ENCODE measurements at places on chromosomes 12 and 14.

DNA sequence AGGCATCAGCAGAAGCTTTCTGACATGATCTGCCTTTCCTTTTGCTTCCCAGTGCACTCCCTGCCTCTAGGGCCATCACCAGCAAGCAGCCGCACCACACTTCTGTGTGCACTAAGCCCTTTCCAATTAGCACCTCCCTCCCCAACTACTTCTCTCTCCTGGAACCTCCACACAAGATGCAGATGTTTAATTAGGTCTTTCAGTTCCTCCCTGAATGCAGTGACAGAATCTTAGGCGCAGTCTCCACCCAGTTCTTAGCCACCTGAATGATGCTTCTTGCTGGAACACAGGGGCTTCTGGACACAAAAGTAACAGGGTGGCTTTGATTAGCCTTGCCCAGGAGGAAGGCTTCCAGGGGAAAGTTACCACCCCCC is 32.9 kb downstream of the NIN start:
- no peak for DNase-seq

DNA sequence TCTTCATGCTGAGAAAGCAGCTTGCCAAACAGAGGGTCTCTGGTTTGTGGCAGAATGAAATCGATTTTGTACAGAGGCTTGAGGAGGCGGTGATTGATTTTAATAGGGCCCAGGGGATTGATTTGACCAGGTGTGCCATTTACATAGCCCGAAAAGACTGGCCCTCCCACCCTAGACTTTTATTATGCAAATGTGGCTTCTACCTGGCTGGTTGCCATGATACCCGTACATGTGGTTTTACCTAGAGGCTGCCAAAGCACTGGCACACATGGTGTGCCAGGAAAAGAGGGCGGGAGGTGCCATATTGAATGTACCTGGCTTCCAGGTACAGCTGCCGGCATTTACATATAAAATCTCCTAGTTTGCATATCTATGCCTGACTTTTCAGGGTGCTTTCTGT is 18.0 kb upstream of the GUCY2C start:
- no peak for DNase-seq

DNA sequence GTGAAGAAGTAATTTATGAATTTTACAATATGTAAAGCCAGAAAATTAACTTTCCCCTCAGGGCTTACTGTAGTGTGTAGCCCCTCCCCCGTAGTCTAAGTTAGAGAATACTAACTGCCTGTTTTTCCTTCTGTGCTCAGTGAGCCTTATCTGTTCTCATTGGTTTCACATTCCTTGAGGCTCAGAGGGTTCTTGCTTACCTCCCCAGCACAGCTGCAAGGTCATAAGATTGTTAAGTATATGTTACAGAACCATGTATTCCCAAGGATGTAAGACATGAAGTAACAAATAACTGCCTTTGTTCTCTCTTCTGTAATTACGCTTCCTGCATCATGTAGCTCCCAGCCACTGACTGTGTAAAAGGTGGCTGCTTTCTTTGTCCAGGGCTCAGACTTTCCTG is 1351.1 kb downstream of the TMEM121 start:
- no peak for DNase-seq

DNA sequence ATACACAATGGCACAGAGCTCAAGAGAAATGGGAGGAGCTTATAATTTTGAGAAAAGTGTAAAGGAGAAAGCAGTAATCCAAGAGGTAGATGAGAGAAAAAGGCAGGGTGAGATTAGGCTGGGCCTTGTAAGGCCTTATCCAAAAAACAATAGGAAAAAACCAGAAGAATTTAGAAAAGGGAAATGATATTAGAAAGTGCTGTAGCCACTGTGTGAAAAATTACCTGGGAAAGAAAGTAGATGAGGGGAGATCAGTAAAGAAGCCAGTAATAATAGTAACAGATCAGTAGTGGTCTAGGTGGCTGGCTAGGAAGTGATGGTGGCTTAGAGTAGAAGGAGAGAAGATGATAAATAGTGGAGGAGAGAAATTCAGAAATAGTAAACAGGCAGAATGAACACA is 66.3 kb upstream of the CFL2 start:
- DNase-seq = no peak

- DNase-seq = no peak
Measured at GRCh38 chr14:62364800-62365280, 602.6 kb downstream of the SNAPC1 start.

- DNase-seq = no peak
Measured at GRCh38 chr12:30111719-30112118, 328.0 kb upstream of the TMTC1 start.

DNA sequence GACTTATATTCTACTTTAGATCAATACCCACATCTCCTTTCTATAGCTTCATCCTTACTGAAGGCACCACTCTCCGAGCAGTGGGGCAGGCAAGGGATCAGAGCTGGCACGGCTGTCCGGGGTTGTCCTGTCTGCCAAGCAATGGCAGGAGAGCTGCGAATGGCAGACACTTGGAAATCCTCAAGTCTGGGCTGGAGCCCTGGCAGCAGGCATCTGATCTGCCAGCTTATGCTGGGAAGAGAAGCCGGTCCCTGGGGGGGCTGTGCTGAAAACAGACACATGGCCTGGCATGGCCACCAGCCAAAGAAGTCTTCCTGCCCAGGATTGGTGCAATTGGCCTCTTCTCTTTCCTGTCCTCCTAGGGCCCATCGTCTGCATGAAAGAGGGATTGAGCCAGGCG is 280.2 kb upstream of the PWP1 start:
- DNase-seq = no peak

DNA sequence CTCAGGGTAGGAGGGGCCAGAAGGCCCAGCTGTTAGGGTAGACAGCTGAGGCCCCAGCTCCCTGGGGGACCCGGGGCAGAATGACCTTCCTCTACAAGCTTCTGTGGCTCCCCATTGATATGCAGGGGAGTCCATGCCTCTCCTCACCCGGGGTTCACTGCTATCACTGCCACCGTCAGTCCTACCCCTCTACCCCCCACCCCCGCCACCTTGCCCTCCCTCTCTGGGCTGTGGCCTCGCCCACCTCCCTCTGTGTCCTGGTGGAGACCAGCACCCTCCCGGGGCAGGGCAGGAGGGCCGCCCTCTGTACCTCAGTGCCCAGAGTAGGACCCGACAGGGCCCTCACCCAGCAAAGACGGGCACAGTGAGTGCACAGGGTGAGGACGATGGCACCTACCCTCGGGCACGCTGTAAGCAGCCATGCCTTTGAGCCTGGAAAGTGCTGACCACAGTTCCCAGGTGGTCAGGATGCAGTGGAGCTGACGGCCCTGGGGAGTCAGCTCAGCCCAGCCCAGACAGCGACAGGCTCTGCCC is 88.4 kb upstream of the SFSWAP start:
- DNase-seq = no peak

- DNase-seq = no peak
Measured at GRCh38 chr12:40002178-40003169, 103.4 kb downstream of the SLC2A13 start.

DNA sequence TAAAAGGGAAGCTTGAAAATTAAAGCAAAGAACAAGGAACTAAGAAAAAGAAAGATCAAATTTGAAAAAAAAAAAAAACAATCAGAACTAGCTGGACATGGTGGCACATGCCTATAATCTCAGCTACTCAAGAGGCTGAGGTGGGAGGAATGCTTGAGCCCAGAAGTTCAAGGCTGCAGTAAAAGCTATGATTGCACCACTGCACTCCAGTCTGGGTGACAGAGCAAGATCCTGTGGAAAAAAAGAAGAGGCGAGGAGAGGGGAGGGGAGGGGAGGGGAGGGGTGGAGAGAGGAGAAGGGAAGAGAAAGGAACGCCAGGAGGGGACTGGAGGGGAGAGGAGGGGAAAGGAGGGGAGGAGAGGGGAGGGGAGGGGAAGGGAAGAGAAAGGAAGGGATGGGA is 43.0 kb downstream of the EEA1 start:
- DNase-seq = no peak

GRCh38 chr12:100767371-100767770 is 27.2 kb upstream of the ANO4 start:
- no peak for DNase-seq

DNA sequence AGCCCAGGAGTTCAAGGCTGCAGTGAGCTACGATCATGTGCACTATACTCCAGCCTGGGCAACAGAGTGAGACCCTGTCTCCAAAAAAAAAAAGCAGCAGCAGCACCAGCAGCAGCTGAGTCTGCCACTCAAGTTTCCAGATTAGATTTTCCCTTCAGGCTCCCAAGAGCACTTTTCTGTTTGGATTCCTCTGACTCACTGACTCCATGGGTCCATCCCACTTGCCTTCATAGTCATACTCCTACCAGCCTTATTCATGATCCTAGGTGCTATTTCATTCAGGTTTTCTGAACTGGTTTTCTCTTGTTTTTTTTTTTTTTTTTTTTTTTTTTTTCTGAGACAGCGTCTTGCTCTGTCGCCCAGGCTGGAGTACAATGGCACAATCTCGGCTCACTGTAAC is 6.8 kb upstream of the TWF1 start:
- DNase-seq = no peak

DNA sequence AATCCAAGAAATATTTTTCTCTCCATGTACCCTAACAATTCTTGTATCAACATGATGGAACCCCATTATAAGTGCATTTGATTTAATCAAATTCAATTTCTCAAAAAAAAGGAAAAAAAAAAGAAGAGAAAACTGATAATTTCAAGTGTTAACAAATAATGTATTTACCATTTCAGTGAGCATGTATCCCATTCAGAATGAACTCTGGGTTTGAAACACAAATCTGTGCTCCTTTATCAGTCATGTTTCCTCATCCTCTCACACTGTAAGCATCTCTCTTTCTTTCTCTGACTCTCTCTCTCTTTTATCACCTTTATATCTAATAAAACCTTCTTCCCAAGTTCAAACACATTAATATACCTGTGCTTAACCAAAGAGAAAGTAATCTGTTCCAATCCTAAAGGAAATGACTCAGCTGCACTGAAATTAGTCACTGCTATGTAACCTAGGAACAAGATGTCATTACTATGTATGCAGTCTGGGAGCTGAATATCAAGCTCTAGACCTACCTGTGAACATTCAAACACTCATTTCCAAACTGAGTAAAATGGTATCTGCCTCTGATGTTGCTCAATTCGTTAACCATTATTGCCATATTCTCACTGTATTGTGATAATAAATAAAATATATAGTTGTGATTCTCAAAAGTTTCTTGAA is 135.0 kb upstream of the LRIG3 start:
- DNase-seq = no peak

DNA sequence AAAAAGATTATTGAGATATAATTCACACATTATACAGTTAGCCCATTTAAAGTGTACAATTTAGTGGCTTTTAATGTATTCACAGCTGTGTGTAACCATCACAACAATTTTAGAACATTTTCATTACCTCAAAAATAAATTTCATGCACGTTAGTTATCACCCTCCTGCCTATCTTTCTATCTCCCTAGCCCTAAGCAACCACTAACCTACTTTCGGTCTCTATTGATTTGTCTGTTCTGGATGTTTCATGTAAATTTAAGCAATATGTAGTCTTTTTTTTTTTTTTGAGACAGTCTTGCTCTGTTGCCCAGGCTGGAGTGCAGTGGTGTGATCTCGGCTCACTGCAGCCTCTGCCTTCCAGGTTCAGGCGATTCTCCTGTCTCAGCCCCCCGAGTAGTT is 439.4 kb downstream of the PCNX1 start:
- no peak for DNase-seq

GRCh38 chr14:101928415-101928841 is 35.9 kb upstream of the DYNC1H1 start:
- no peak for DNase-seq

DNA sequence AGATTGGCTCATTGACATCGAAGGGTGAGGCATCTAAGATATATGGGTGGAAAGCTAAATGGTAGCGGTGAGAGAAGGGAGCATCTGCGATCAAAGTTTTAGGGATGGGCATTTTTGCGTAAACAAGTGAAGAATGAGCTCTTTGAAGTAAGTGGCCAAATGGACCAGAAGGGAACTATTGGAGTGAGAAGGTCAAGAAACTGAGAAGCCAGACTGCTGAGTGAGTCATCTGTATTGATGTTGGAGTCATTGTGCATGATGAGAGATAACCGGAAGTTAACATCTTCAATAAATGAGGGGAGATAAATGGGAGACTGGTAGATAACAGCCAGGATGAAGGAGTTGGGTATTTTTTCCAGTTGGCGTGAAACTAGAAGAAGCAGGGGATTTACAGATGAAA is 271.9 kb upstream of the PDE3A start:
- no peak for DNase-seq

DNA sequence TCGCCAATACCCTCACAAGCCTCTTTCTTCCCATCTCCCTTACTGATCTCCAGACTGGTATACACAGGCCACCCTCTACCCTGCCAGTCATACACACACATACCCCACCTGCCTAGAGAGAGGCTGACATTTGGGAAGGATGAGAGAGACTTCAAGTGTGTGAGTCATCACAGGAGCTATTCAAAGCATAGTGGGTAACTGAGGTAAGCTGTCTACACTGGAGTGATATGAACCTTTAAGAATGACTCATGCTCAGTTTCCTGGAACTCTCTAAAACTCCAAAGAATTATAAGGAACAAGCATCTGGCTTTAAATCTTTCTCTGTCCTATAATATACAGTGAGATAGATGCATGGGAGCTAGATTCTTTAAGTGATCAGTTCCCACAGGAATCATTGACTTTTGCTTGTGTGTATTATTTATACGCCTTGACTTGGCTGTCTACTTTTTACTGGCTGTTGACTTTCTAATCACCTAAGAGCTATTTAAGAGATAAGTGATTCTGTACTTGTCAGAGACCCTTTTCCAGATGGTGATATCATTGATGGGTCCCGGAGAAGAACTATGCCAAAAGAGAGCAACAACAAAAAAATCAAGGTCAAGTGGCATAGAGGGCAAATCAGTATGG is 5.8 kb downstream of the IGF1 start:
- DNase-seq = no peak

DNA sequence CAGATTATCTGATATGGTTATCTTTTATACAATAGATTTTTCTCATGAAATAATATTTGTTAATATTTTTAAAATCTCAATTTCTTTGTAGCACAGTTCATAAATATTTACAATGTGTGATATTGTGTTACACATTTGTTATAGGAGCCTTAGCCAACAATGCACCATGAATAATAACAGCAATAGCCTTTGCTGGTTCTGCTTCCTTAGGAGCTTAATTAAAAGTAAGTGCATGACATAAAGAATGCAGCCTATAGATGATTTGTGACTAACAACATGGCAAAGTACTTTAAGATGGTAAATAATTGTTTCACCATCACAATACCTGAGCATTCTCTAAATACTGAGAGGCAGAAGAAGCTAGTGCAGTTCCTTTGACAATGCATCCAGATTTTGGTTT is 156.3 kb upstream of the RASSF8 start:
- no peak for DNase-seq

- DNase-seq = no peak
Measured at GRCh38 chr12:56257491-56258067, 605 bp downstream of the ANKRD52 start.

DNA sequence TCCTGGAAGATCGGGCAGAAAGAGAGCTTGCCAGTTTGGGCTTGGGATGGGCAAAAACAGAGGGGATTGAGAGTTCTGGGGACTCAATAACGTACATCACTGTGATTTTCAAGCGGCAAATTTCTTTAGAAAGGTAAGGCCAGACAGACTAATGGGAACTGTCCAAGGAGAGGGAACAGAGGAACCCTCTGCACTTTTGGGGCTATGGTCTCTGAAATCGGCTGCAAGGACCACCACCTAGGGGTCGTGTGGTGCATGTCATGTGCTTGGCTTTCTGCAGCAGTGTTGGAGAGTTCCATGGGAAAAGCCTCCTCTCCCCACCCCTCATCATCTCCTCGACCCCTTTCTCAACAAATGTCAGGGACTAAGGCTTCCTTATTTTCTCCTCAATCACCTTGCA is 79.6 kb downstream of the PPM1A start:
- DNase-seq = no peak
